ENCODE measurements at places on chromosomes 1 and 21.

DNA sequence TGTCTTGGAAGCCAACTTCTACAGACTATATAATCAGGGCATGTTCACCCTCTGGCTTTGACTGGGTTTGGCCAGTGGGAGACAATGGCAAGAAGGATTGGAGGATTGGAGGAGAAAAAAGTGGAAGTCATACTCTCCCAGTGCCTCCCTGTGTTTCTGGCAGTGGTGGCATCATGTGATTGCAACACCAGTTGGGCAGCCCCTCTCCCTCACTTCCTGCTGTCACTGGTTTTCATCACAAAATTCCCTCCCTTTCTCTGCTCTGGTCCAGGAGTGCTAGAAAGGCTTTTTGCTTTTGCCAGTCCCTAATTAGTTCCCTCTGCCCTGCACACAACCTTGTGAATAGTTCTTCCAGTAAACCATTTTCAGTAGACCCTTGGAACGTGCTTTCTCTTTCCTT is 3.7 kb upstream of the QSOX1 start:
- no peak for DNase-seq

- DNase-seq = peak; percentile 46
Observed at GRCh38 chr1:184520336-184520735, 133.5 kb downstream of the C1orf21 start.

GRCh38 chr1:210233495-210234328 is 1.1 kb downstream of the SERTAD4 start:
- DNase-seq = peak; percentile 61

DNA sequence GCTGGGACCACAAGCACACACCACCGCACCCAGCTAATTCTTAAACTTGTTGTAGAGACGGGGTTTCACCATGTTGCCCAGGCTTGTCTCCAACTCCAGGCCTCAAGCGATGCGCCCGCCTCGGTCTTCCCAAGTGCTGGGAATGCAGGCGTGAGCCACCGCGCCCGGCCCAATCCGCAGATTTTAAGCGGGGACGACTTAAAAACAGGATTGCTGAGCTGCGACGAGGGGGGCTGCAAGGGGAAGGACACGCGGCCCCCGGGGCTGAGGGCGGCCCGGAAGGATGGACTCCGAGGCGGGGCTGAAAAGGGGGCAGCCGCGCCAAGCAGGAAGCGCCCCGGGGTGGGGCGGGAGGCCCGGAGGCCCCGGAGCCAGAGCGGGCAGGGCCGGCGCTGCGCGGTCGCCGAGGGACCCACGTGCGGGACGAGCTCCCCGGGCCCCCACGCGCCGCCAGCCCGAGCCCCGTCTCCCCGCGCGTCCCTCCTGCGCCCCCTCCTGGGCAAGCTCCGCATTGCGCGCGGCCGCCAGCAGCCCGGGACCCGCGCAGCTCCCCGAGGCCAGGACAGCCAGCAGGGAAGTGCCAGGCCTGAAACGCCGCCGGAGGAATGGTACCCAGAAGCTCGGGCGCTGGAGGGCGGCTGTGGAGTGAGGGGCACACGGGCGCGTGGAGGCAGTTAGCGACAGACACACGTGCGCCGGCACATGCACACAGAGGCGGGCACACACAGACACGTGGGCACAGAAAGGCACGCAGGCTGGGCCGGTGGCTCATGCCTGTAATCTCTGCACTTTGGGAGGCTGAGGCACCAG is 5.5 kb upstream of the PRKCZ start:
- DNase-seq = no peak

GRCh38 chr21:45580181-45580575 is 37.9 kb upstream of the SLC19A1 start:
- no peak for DNase-seq

All from NCI-H1092 treated with DMSO at 0.1 percent for 48 hours (cell line).